Breast epithelium (tissue), 4 donors: ENCODE measurements at places on chromosomes 5 and 9.

- H3K4me3 ChIP-seq = no peak overlapping the region
- H3K27ac ChIP-seq = no peak overlapping the region
- no peaks in the 10 kb centered on the region for H3K27me3 ChIP-seq
- no peak for DNase-seq
Observed at GRCh38 chr5:149895416-149896345, 48.9 kb downstream of the PDE6A start.

- DNase-seq = no peak
- H3K4me1 ChIP-seq = no peaks in the 10 kb centered on the region
- H3K36me3 ChIP-seq = no peaks in the 10 kb centered on the region
- no peaks in the 10 kb centered on the region for H3K27me3 ChIP-seq
- no peak overlapping the region for H3K27ac ChIP-seq
Observed at GRCh38 chr9:126532951-126533925, 80.5 kb upstream of the LMX1B start.

DNA sequence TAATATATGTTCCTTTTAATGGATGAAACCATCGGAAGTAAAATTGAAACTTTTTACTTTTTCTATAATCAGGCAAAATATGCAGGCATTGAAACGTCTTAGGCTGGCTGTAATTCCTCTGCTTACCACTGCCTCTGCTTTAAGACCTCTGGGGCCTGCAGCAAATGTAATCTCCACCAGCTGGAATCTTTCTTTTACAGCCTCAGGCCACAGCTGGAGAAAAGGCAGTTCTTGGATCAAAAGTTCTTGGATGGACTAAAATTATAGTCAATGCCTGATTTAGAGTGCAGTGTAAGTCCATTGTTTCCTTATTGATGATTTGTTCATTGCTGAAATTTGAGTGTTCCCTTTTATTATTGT, 396.7 kb downstream of the KCTD16 start:
- no peaks in the 10 kb centered on the region for H3K4me1 ChIP-seq
- DNase-seq = no peak
- H3K27me3 ChIP-seq = no peaks in the 10 kb centered on the region
- H3K27ac ChIP-seq = no peak overlapping the region
- H3K36me3 ChIP-seq = no peaks in the 10 kb centered on the region

GRCh38 chr9:33950371-33950770, 98.3 kb downstream of the UBAP2 start:
- H3K4me3 ChIP-seq = no peak overlapping the region
- no peak overlapping the region for H3K27ac ChIP-seq
- H3K4me1 ChIP-seq = no peaks in the 10 kb centered on the region
- no peak for DNase-seq
- no peaks in the 10 kb centered on the region for H3K36me3 ChIP-seq
- H3K27me3 ChIP-seq = no peaks in the 10 kb centered on the region

DNA sequence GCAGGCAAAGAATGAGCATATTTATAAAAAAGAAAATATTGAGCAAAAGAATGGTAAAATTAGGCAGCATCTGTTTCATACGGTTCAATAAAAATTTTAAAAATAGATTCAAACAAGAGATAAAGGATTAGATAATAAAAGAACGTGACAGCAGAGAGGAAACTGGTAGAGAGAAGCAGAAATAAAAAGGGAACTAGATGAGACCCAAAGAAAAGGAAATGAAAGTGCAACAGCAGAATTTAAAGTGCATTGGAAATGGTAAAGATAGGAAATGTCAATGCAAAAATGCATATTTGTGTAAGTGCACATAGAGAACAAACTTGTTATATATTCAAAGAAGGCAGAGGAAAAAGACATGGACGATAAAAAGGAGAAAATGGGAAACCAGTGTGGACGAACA, 70.2 kb downstream of the SUSD1 start:
- no peaks in the 10 kb centered on the region for H3K36me3 ChIP-seq
- no peak for DNase-seq
- no peaks in the 10 kb centered on the region for H3K4me1 ChIP-seq
- H3K27ac ChIP-seq = no peak overlapping the region
- no peaks in the 10 kb centered on the region for H3K27me3 ChIP-seq

- no peak overlapping the region for H3K27ac ChIP-seq
- H3K27me3 ChIP-seq = no peaks in the 10 kb centered on the region
- no peak overlapping the region for H3K4me3 ChIP-seq
- H3K4me1 ChIP-seq = no peaks in the 10 kb centered on the region
- no peaks in the 10 kb centered on the region for H3K36me3 ChIP-seq
- no peak for DNase-seq
Observed at GRCh38 chr5:59274106-59274636, 619.4 kb downstream of the PDE4D start.

GRCh38 chr5:74651710-74652109, 11.2 kb upstream of the ENC1 start:
- H3K4me1 ChIP-seq = no peaks in the 10 kb centered on the region
- no peaks in the 10 kb centered on the region for H3K36me3 ChIP-seq
- H3K27ac ChIP-seq = peak overlapping the region; percentile 5
- no peaks in the 10 kb centered on the region for H3K27me3 ChIP-seq
- no peak overlapping the region for H3K4me3 ChIP-seq
- DNase-seq = no peak

- H3K4me1 ChIP-seq = no peaks in the 10 kb centered on the region
- H3K27me3 ChIP-seq = no peaks in the 10 kb centered on the region
- H3K27ac ChIP-seq = no peak overlapping the region
- H3K4me3 ChIP-seq = no peak overlapping the region
Observed at GRCh38 chr5:88419931-88420330, 151.3 kb upstream of the TMEM161B start.

DNA sequence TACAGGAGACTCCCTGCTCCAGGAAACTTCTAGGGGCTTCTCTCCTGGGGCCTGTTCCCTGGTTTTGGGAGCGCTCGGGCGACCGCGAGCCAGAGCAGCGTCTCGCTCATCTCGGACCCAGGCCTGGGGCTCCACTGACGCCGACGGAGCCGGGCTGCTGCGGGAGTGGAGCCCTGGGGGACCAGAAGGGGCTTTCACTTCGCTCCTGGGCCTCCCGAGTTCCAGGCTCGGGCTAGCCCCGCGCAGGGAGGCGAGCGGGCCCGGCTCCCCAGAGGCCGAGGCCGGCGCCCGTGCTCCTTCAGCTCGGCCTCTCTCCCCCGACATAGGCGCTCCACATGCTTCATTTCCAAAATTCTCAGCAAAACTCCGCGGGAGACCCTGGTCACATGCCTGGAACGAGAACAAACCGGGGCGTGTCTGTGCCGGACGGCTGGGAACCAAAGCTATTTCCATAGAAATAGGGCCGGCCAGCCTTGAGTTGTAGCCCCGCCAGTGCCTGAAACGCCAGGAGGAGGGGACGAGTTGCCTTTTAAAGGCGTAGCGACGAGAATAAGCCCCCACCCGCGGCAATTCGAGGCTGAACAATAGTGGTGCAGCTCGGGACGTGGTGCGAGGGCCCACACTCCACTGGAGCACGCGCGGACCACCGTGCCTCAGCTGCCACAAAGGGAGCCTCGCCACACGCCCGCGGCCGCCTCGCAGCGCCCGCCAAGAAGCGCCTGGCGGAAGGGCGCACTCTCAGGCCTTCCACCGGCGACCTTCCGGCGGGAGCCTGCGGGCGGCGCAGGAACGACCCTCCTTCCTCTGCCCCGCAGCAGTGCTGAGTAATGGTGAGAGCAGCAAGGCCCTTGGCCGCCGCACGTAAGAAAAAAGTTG, 1.1 kb upstream of the G3BP1 start:
- peak overlapping the region; percentile 69 for H3K4me3 ChIP-seq
- no peaks in the 10 kb centered on the region for H3K27me3 ChIP-seq
- peak overlapping the region; percentile 98 for H3K27ac ChIP-seq
- peak; percentile 69 for DNase-seq
- H3K4me1 ChIP-seq = peaks cover 3% of the 10 kb centered on the region

DNA sequence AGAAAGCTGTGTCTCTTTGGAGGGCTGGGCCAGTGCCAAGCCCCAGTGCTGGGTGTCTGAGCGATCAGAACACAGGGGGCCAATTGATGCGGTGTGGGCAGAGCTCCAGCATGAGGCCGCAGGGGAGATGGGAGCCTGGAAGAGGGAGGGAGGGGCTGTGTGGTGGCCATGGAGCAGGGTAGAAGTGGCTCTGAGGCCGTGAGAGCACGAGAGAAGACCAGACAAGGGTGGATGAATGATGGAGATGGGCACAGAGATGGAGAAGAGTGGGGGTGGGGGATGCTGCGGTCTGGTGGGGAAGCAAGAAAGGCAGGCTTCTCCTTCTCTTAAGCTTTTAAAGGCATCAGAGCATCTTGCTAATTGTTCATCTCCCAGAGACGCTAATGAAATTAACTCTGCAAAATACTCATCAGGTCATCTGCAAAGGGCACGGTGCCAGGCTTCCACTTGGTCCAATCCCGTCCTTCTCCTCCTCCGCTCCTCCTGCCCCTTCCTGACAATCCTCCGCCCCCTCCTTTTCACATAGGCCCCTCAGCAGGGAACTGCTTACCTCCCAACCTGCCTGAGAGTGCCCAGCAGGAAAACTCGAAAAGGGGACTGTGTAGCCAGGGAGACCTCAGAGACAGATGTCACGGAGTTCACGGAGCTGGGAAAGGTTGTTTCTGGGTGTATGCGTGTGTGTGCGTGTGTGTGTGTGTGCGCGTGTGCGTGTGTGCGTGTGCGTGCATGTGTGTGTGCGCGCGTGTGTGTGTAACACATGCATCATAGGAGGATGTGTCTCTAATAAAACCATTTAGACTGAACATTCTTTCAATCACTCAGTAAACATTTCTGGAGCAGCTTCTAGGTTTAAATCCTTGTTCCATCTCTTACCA, 7.1 kb upstream of the UNC5A start:
- no peak overlapping the region for H3K4me3 ChIP-seq
- H3K27ac ChIP-seq = no peak overlapping the region
- DNase-seq = no peak
- no peaks in the 10 kb centered on the region for H3K27me3 ChIP-seq
- H3K4me1 ChIP-seq = no peaks in the 10 kb centered on the region

DNA sequence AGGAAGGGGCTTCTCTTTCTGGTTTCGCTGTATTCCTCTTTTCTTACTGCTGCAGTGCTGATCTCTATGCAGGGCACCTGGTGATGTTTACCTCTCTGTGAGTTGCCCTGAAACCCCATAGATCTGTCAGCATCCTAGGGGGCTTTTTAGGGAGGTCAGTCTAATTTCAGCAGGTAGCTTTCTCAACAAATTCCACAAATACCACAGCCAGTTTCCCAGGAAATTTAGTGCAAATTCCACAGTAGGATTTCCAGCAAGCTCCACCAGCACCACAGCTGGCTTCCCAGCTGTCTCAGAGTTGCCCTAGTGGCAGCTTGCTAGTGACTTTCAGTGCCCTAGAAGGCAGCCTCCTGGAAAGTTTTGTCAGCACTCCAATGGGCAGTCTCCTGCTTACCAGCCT, 379.1 kb upstream of the SMC2 start:
- H3K36me3 ChIP-seq = no peaks in the 10 kb centered on the region
- H3K27me3 ChIP-seq = no peaks in the 10 kb centered on the region
- no peak overlapping the region for H3K4me3 ChIP-seq
- no peaks in the 10 kb centered on the region for H3K4me1 ChIP-seq
- H3K27ac ChIP-seq = no peak overlapping the region
- DNase-seq = no peak

DNA sequence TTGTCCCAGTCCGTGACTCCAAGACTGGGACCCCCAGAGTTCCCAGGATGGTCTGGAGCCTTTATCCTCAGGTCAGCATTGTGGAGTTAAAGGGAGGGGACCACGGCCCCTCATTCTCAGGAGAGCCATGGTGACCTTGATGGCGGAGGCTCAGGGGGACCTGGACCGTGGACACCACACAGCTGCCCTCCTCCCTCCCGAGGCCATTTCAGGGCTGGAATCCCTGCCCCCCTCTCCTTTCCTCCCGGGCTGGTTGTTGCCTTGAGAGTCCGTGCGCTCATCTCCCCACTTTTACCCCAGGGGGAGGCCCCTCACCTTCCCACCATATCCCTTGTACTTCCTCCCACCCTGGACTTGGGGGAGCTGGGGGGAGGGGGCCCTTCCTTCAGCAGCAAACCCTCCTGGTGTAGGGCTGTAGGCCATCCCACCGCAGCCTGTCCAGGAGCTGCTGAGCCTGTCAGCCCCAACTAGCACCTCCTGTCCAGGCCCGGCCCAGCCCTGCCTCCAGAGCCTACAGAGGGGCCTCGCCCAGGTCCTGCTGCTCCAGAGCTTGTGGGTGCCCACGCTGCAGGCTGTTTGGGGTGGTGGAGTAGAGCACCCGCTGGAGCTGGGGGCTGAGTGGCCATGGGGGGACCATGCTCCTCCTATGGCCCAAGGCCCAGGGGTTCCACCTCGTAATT, 14.3 kb upstream of the AJM1 start:
- no peaks in the 10 kb centered on the region for H3K4me1 ChIP-seq
- no peak overlapping the region for H3K27ac ChIP-seq
- peaks cover 16% of the 10 kb centered on the region for H3K36me3 ChIP-seq
- no peak for DNase-seq
- H3K4me3 ChIP-seq = no peak overlapping the region
